ENCODE measurements at places on chromosomes 11 and 22.

GRCh38 chr22:42780070-42780540, 59.4 kb upstream of the A4GALT start:
- peak; percentile 72 for DNase-seq

DNA sequence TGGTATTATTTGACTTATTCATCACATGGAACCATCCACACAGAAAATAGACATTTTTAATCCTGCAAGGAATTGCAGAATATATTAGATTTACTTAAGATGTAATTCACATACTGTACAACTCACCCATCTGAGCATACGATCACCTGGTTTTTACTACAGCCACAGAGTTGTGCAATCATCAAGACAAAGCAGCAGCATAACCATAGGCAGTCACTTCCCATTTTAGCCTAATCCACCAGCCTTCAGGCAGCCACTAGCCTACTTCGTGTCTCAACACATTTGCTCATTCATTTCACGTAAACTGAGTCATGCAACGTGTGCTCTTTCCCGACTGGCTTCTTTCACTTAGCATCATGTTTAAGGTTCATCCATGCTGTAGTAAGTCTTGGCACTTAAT, 23.0 kb downstream of the PIWIL3 start:
- no peak for DNase-seq

- no peak for DNase-seq
Observed at GRCh38 chr11:34331329-34331728, 26.5 kb downstream of the ABTB2 start.

- DNase-seq = no peak
Observed at GRCh38 chr22:32567544-32567943, 92.9 kb downstream of the FBXO7 start.

DNA sequence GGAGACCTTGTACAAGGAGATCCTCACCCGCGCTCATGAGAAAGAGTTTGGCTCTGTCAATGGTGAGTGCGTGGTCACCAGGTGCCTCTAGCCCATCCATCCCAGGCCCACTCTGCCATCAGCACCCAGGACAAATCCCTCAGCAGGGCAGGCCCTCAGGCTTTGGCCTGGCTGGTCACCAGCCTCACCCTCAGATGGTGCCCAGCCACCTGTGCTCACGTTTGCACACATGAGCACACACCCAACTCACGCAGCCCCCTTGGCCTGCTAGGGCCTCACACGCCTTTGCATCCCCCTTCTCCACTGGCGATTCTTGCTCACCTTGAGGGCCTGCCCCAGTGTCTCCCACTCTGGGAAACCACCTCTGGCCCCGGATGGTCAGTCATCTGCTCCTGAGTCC, 4.1 kb upstream of the RAB1B start:
- no peak for DNase-seq

DNA sequence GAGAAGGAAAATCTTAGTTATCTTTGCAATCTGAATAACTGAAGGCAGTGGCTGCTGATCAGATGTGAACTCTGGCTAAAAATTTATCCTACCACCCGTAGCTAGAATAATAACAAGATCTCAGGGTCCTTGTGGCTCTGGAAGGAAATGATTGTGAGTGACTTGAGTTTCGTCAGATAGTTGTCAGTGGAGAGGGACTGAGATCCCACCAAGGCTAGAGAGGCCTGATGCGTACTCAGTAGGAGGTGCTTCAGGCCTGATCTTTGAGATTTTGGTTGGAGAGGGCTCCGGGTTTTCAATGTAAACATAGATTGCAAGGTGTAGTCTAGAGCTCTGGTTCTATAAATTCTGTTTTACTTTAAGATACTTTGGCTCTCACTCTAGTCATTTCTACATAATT, 1.4 kb downstream of the MADD start:
- no peak for DNase-seq

DNA sequence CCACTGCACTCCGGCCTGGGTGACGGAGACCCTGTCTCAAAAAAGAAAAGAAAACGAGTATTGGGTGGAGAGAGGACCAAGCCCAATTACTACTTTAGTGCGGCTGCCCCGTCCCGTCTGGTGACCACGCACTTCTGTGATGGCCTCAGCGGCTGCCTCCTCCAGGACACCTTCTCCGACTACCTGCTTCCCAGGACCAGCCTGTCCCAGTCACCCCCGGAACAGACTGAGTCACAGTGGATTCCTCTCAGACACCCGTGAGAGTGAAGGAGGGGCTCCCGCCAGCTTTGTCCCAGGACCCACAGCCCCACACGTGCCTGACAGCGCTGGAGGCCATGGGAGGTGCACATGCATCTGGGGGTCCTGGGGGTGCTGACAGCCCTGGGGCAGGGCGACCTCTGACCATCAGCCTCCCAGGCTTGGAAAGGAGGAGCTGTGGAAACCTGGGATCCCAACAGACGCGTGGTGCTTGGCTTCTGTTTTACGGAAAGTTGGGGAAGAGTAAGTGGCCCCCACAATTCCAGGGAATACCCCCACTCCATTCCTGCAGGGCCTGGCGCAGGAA, 4.8 kb downstream of the DRD4 start:
- no peak for DNase-seq

- no peak for DNase-seq
Observed at GRCh38 chr11:14980854-14981253, 8.7 kb upstream of the CALCA start.

GRCh38 chr11:99371257-99371656, 350.5 kb downstream of the CNTN5 start:
- no peak for DNase-seq

GRCh38 chr11:43922744-43923405, 19.6 kb upstream of the C11orf96 start:
- DNase-seq = no peak

DNA sequence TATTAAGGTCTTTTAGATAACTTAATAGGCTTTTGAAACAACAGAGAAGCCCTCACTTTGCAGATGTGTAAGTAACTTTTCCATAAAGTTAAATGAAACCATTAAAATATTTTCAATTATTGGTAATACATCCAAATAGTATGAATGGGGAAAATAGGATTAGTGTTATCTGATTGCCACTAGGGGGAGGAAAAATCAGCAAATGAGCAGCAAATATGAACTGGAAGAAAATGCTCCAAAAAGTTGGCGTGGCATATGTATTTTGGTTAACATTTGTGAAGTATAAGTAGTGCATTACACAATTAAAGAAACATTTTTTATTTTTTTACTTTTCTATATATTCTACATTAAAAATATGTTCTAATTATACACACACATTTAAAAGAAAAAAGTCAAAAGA, 259.8 kb upstream of the ANO5 start:
- DNase-seq = no peak

DNA sequence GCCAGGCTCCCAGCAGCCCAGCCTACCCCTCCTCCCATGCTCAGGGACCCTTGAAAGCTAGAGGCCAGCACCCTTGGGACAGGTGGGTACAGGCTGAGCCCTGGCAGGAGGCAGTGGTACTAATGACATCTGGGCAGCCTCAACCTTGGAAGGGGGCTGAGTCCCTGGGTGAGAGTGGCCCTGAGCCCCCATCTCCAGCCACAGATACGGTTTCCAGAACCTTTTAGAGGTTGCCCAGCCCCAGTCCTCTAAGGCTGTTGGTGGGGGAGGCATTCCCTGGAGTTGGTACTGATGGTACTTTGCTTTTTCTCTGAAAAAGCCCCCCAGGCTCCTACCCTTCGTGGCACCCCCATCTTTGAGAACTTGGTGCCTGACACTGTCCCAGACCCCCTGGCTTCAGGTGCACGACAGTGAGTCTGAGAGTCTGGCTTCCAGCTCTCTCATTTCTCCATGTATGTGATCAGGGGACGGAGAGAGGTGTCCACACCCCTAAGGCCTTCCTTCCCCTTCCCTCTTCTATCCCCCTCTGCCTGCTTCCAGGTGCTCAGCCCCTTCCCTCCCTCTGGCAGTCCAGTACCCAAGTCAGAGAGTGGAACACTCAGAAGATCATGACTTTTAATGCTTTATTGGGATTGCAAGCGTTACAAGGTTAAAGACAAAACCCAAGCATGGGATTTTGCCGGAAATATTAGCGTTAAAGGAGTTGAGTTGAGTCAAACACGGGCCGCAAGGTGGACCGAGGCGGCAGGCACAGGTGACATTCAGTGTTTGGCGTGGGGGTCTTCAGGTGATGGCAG, 10.5 kb downstream of the IGF2 start:
- no peak for DNase-seq

DNA sequence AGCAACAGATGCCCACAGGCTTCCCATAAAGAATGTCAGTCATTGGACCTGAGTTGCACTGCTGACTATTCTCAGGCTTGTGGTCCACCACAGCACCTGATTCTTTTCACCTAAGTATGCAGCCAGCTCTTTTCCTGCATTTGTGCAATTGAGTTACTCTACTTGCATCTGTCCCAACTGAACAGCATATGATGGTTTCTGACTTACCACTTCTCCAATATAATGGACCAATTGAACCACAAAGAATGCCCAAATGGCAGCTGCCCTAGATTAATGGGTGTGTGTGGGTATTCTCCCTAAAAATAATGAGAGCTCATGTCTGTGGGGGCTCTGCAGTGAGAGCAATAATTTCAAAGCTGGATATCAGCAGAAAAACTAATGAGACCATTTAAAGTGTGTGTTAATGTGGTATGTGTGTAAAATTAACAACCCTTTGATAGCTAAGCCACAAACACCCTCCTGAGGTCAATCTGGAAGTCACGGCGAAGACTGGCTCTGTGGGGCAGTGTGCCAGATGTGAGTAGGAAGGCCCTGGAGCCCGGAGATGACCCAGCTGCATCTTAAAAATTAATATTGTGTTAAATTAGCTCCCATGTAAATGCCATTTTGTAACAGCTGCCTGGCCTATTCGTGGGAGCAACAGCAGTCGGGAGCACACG, 43.8 kb downstream of the SC5D start:
- DNase-seq = no peak

DNA sequence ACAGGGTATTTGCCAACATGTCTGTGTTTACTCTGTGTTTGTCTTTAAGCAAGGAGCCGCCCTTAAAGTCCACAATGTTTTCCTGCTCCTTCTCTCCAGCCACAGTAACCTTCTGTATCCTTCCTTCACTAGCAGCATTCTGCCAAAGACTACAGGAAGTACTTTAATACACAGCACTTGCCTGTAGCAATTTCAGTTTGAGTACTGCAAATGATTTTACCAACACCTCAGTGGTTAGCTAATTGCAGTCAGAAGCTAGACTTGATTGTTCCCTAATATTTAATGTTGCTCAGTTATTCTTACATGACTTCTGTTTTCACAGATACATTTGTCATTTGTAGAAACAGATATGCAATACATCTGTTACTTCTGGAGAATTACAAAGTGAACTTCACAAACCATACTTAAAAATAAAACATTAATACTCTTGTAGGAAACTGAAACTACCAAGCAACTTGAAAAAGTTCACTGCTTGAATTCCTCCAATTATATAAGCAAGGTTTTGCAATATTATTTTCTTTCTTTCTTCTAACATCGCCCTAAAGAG, 69.1 kb downstream of the FCHSD2 start:
- peak; percentile 16 for DNase-seq
